Retina (tissue), 1 donor: ENCODE measurements at places on chromosomes 6 and 20.

DNA sequence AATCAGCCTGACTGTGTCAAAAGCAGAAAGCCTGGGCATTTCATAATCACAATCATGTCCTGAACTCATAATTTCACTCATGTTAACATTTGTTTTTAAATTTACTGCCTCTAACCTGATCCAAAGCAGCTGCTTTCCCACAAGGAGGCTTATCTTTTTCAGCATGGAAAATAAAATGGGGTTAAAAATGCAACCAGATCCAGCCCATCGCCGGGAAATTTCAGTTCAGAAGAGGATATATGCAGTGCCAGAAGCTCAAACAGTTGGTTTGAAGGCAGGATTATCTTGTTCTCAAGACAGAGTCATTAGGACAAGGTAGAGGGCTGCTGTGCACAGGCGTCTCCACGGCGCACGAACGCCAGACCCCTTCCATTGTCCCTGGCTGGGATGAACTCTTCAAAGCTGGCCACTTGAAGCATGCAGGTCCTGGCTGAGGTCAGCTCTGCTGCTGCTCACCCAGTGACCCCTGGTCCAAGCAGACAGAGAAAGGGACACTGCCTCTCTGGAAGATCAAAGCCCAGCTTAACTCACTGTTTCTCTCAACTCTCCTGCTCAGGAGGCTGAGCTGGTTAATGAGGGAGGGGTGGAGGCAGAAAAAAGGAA, 191.1 kb upstream of the HEY2 start:
- DNase-seq: peak; percentile 29

GRCh38 chr20:10654630-10655029, 19.2 kb downstream of the JAG1 start:
- DNase-seq: no peak

- no peak for DNase-seq
Observed at GRCh38 chr20:967796-968742, 34.0 kb downstream of the RSPO4 start.

GRCh38 chr6:130674604-130675003, 152.6 kb upstream of the SMLR1 start:
- no peak for DNase-seq

DNA sequence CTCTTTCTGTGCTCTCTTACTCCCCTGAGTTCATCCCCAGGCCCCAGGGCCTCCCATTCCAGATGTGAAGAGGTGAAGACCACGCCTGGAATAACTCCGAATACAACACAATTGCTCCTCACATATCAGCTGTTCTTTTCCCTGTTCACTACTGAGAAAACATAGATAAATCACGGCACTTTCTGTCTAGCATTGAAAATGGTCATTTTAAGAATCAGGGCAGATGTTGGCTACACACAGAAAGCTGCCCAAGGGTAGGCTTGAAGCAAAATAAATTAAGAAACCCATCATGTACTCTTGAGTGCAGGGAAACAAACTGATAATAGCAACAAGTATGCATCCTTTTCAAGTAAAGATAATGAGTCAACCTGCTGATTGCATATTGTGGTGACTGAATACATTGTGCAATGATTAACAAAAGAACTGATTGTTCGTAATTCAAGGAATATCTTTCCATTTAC, 382.5 kb downstream of the PRKN start:
- no peak for DNase-seq

- peak; percentile 76 for DNase-seq
Observed at GRCh38 chr6:127119102-127120022, 891 bp downstream of the RSPO3 start.

DNA sequence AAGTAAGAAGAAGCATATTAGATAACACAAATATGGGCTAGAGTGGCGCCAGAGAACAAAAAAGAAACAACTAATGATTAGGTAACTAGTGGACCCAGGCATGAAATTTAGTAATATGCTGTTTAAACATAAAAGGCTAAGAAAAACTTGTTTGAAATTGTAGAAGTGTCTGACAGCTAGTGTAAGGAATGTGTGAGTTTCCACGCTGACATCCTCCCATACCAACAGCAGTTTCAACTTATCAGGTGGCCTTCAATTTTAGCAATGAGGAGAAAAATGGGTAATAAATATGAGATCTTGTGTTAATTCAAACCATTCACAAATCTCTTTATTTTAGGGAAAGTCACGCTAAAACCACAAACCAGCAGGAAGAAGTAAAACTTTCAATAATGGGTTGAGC, 440.2 kb upstream of the FLRT3 start:
- DNase-seq: no peak

GRCh38 chr20:9389346-9389745, 125.0 kb upstream of the LAMP5 start:
- DNase-seq: no peak

DNA sequence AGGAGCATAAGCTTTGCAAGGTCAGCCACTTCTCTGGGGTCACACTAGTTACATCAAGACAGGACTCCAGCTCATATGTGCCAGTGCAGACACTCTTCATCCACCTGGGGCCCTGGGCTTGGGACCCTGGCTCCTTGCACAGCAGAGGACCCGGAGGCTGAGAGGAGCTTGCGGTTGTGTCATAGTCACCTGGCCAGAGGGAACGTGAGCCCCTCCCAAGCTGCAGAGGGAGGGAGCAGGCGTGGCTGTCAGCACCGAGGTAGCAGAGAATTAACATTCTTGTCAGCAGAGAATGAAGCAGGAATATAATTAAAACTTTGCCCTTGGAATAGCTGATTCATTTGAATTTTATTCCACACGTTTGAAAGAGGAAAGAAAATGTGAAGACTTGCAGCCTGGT, 36.8 kb downstream of the BCAS4 start:
- no peak for DNase-seq

GRCh38 chr6:7542065-7542873, 798 bp downstream of the DSP start:
- peak; percentile 86 for DNase-seq

- DNase-seq: no peak
Observed at GRCh38 chr20:41467690-41468089, 101.1 kb upstream of the EMILIN3 start.

DNA sequence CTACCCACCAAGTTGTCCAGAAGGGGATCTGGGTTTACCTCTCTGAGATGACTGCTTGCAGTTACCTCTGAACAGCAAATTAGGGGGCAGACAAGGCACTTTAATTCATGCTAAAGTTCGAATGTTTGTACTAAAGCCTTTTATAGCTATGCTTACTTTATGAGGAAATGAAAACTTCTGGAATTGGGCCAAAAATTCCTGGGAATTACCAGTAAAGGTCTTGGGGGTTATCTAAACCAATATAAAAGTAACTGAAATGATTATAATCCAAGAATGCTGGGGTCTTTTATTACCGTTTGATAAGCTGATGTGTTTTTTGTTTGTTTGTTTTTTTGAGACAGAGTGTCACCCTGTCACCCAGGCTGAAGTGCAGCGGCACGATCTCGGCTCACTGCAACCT, 7.9 kb upstream of the LZTS3 start:
- no peak for DNase-seq

GRCh38 chr6:84093441-84094435, 60.2 kb downstream of the MRAP2 start:
- no peak for DNase-seq

DNA sequence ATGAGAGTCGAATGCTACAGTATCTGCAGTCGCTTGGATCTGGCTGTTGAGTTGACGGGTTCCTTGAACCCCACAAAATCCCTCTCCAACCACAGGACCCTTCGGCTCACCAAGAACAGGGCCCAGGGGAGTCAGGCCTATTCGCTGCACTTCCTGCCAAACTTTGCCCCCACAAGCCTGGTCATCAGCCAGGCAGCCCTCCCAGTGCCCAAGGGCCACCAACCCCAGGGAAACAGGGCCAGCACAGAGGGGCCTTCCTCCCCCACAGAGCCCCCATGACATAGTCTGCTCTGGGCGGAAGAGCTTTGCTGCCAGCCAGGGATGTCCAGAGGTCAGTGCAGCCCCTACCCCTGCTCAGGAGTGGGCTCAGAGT, 34.5 kb upstream of the MRGBP start:
- DNase-seq: peak; percentile 2

GRCh38 chr20:33262658-33263065, 20.4 kb upstream of the BPIFB1 start:
- peak; percentile 34 for DNase-seq

- no peak for DNase-seq
Observed at GRCh38 chr20:47354464-47354713, 2.1 kb downstream of the ZMYND8 start.

- DNase-seq: no peak
Observed at GRCh38 chr6:8400663-8401062, 34.7 kb downstream of the SLC35B3 start.

DNA sequence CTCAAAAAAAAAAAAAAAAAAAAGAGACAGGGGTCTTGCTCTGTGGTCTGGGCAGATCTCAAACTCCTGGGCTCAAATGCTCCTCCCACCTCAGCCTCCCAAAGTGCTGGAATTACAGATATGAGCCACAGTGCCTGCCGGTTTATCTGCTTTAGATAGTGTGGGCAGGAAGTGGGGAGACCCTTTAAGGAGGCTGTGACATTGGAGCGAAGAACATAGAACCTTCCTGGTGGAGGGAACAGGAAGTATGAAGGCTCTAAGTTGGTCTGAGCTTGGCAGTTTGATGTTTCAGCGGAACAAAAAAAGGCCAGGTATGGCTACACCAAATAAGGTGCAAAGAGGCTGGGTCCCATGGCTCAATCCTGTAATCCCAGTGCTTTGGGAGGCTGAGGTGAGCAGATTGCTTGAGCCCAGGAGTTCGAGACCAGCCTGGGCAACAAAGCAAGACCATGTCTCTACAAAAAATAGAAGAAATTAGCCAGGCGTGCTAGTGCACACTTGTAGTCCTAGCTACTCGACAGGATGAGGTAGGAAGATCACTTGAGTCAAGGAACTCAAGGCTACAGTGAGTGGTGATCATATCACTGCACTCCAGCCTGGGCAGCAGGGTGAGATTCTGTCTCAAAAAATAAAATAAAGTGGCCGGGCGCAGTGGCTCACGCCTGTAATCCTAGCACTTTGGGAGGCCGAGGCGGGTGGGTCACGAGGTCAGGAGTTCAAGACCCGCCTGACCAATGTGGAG, 8.7 kb upstream of the ZMYND8 start:
- DNase-seq: no peak

GRCh38 chr6:72212686-72213085, 326.3 kb downstream of the RIMS1 start:
- peak; percentile 11 for DNase-seq

- DNase-seq: no peak
Observed at GRCh38 chr6:128174724-128175123, 273.9 kb upstream of the THEMIS start.

DNA sequence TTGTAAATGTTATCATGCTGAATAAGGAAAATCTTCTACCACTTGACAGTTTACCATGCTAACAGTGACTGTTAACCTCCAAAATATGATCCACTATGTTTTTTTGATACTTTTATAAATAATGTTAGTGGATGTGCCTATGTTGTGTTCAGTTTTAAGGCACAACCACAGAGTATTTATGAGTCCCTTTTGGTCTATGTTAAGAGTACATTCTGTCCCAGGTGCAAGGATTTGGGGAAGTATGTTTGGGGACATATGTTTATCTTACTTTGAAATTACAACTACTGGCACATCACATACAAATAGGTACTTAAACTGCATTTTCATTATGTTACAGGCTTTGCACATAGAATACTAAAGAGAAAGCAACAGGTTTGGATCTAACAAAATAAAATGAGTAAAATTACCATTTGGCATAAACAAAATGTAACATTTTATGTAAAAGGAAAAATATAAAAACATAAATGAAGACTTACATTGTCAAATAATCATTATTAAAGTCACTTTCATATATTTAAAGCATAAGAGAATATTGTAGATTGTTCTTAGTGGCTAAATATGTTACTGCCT, 71.2 kb downstream of the SESN1 start:
- DNase-seq: no peak

- no peak for DNase-seq
Observed at GRCh38 chr6:169963581-169964297, 212.3 kb downstream of the ERMARD start.

DNA sequence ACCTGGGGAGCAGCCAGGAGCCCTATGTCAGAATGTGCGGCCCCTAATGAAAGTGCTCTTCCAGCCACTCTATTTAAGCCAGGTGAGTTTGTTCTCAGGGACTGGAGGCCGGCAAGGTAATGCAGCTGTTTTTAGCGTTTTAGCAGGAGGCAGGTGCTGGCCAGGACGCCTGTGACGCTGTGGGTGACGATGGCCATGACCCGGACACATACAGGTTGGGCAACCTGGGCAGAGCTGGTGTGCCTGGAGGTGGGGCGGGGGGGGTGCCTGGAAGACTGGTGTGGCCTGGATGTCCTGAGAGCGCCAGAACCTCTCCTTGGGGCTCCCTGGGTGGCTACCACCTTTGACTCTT, 51.7 kb downstream of the RBM38 start:
- DNase-seq: no peak

DNA sequence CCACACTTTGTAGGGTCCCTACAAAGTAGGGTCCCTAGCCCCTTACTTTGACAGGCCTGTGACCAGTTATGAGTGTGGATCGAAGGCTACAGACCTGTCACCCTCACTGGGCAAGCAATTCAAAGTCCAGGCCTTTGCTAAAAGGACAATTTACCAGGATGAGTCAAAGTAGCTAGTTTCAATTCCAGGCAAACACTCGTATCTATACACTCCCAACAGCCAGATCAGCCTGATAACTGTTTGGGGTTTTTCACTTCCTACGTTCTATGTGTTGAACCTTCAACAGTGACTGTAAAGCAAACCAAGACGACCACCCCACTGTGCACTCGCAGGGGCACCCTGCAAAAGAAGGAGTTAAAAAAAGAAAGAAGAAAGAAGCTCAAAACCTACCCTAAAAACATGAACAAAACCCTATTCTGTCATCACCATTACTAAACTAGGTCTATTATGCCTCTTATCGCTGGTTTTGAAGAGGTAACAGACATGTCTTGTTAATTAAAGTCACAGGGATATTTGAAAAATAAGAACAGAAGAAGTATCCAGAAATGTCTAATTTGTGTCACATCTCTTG, 3.2 kb downstream of the GFOD1 start:
- DNase-seq: no peak

DNA sequence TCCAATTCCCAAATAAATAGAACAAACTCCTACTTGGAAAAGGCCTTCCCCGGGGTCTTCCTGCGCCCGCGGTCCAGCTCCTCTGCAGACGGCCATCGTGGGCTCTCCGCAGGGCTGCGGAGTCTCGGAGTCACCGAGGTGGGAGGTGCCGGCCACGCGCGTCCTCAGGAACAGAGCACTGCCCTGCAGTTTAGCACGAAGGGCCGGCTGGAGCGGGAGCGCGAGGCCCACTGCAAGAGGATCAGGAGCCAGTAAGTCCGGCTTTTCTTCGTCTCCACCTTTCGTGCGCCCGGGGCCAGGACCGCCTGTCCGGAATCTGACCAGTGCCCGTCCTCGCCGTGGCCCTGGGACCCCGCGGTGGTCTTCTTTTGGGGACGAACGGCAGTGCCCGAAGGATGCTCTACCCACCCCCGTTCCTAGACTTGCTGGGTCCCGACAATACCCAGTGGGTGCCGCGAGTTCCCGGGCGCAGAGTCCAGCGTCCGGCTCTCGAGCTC, 1.4 kb downstream of the BHLHE23 start:
- DNase-seq: peak; percentile 66

GRCh38 chr6:136365776-136366354, 76.2 kb upstream of the BCLAF1 start:
- DNase-seq: no peak
